ENCODE measurements at places on chromosomes 13 and 19.

DNA sequence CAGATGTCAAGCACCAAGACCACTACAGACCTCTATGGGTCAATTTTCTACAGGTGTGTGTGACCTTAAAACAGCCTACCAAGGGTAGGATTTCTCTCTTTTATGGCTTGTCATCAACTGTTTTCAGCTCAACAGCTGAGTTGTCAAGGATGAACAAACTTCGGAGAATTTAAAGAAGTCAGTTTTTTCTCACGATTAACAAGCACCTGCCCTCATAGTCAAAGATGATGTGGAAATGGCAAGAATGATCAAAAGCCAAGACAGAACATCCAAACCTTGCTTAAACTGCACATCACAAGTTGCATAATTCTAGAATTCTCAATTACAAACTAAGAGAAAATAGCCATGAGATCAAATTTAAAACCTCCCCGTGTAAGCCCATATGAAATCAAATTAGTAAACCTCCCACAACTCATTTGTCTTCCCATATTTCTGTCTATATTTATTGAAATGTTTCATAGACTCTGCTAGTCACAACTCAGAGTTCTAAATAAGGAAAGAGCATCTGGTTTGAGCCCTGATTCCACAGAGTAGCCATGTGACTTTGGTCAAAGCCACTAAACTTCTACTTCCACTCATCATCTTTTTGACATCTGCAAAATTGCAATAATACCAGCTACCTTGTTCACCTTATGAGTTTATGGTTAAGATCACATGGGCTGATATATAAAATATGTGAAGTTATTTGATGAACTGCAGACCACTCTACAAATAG lies 521.5 kb upstream of the HTR2A start:
- no peak for DNase-seq

GRCh38 chr19:44050740-44051649 lies 841 bp upstream of the ZNF223 start:
- no peak for DNase-seq

DNA sequence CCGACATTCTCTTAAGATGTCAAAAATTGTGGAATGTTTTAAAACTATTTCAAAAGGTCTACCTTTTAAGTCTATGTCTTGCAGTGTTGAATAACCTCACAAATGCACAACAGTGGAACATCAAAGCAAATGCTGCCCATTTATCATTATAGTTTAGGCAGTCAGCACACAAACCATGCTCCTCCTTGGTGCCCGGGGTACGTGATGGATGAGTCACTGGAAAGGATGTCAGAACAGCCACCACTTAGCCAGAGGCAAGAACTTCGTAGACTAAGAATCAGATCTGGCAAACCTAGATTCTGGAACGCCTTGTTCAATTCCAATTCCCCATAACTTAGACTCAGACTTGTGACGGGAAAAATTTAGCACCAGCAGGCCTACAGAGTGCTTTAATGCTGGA lies 343.6 kb downstream of the FGF9 start:
- no peak for DNase-seq

DNA sequence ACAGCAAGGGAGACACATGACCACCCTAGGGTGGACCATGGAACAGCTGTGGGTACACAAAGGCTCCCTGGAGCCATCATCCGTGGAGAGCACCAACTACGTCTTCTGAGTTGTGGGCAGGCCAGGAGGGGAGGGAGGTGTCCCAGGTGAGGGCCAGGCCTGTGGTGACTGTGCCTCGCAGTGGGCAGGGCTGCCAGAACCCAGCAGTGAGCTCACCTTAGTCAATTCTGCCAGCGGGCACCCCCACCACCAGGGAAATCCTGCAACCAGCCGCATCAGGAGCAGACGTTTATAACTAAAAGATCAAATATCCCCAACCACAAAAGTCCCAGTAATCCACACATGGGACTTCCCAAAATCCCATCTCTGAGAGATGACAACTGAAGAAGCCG lies 19.6 kb downstream of the ELL start:
- DNase-seq = no peak

- no peak for DNase-seq
Measured at GRCh38 chr19:18802354-18802753, 11.2 kb upstream of the COMP start.

- DNase-seq = no peak
Measured at GRCh38 chr19:17944301-17944700, 11.5 kb downstream of the CCDC124 start.

DNA sequence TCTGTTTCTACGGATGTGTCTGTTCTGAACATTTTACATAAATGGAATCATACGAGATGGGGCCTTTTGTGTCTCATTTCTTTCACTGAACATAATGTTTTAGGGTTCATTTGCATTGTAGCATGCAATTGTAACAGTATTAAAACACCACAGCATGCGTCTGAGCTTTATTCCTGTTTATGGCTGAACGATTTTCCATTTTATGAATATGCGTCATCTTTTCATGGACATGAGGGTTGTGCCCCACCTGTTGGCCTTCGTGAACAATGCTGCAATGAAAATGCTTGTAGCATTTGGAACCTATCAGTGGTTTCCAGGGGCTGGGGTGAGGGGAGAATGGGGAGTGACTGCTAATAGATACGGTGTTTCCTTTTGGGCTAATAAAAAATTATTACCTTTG lies 5.1 kb downstream of the OR10H1 start:
- no peak for DNase-seq

DNA sequence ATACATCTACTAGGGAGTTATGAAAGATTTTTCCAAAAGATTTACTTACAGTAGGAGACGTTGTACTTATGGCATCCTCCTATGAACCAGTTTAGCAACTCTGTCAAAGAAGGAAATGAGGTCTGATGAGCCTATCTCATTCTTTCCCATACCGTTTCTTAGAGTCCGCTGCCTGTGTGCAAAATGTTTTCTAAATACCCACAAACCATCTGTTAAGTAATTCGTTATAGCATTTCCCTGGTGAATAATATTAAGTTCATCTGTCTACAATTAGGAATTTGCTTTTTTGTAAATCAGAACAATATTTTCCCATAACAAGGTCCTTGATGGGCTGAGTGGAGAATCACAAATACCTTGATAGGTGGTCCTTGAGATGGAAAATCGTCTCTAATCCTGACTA lies 178.8 kb upstream of the TMTC4 start:
- DNase-seq = no peak

DNA sequence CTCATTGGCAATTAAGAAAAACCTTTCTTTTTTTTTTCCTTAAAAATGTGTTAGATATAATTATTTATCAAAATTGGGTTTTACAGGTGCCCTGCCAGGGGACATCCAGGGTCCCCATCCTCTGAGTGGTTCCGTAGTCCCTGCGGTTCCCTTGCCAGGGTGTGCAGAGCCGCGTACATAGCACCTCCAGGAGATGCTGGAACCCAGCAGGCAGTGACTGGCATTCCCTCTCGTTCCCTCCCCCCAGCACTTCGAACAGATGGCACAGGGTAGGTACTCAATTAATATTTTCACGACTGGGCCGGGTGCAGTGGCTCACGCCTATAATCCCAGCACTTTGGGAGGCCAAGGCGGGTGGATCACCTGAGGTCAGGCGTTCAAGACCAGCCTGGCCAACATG lies 82.0 kb downstream of the COL4A1 start:
- DNase-seq = no peak

- no peak for DNase-seq
Measured at GRCh38 chr13:51916962-51917361, 55.2 kb downstream of the CCDC70 start.

All from gastrocnemius medialis (tissue), 4 donors.